ENCODE measurements at places on chromosomes 4 and X.

GRCh38 chrX:148271263-148271662 is 229.2 kb upstream of the AFF2 start:
- no peak for DNase-seq

DNA sequence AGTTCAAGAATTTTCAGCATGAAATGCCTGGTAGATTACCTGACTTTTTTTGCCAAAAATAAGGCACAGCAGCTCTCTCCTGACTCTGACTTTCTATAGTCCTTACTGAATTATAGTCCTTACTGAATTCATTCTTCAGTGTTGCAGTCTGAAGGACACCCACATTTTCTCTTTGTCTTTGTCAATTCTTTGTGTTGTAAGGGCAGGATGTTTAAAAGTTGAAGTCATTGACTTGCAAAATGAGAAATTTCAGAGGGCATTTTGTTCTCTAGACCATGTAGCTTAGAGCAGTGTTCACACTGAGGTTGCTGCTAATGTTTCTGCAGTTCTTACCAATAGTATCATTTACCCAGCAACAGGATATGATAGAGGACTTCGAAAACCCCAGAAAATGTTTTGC is 168.0 kb downstream of the SOWAHB start:
- DNase-seq, result no peak

DNA sequence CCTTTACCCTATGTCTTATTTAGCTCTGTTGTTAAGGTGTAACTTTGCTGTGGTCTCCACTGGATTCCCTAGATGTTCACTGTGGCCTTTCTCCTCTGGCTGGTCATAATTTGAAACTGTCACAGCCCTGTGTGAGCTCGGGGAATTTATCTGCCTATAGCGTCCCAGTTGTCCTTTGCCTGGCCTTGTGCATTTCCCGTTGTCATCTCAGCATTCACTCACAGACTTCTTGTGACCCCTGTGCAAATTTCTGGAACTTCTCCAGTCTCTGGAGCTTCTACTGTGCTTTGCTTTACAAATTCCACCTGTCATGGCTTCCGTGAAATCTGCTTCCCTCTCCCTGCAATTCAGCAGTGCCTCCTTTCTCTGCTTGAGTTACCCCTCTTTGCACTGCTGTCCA is 106.7 kb downstream of the WWC2 start:
- DNase-seq, result no peak

DNA sequence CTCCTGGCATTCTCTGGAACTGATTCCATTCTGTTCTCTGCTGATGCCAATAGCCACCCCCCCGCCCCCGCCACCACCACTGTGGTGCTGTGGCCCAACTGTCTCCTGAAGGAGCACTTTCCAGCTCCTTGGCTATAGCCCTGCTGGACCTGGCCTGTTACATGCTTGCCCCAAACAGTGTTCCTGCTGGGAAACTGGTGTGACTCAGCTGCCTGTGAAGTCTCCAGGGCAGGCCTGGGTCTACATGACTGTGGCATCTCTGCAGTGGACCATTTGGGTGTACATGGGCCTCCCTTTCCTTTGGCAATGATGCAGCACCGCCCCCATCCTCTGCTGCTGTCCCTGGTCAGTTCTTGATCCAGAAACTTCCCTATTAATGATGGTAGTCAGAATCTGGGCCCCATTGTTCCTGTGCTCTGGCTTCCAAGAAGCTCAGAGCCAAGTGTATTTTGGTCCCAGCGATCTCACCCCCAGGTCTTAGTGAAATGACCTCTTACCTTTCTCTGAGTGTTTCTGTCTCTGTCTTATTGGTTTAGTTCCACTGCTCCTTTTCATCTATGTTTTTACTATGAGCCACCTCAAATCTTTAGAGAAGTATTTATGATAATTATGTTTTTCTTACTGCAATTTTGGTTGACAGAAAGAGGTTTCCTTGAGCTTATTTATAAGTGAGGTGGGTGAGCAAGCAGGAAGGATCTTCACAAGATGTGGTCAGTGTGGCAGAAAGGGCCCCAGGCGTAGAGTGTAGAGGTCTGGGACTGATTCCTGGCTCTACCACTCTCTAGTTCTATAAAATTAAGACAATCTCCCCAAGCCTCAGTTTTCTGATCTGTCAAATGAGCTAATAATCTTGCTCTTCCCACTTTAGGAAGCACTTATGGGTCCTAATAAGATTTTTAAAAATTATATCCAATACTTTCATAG is 210.7 kb upstream of the EOLA2 start:
- DNase-seq, result no peak

GRCh38 chr4:36316607-36317006 is 35.2 kb downstream of the DTHD1 start:
- DNase-seq, result no peak

DNA sequence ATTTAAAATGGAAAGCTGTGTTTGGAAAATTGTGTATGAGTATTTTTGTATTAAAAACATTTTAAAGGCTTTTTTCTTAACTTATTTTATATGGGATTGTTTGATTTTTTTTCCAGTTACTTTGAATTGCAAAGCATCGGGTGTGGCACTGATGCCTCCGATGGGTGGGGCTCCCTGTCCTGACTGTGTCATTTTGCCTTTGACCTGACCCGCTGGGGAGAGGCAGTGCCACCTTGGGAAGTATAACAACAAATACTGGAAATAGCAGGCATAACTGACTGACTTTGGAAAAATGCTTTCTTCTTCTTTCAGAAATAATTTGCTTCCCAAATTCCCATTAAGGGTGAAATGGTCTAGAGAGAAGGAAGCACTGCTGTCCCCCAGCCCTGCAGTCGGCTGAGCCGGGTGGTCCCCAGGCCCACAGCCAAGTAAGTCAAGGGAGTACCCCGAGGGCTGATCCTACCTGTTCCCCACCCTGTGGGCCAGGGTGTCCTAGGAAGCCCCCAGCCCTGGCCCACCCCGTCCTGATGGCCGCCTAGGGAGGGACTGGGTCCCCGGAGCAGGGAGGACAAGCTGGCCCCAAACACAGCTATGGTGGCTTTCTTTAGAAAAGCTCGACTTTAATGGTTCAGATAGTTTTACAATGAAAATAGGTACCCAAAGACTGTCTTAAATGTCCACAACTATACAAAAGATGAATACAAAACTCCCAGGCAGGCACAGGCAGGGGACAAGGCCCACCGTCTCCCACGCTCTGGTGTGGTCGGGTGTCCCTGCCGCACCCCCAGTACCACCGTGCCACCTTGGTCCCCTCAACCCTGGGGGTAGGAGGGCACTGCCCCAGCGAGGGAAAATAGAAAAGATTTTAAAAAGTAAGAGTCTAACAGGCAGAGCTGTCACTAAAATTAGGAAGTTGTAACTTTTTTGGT is 26.4 kb downstream of the NELFA start:
- no peak for DNase-seq

DNA sequence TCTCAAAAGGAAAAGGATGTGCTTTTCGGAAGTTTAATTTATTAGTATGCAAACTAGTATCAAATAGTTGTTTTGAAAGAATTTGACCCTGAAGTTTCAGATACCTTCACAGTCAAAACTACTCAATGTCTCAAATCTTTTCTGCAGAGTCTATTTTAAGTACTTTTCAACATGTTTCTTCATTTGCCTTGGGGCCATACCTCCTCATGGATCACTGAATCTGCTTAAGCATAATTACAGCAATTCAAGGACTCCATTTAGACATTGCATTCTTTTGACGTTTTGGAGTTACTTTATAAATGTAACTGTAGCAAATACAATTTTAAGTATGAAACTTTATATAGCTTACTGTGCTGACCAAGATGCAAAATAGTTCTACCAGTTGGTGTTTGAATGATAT is 25.5 kb downstream of the PALLD start:
- no peak for DNase-seq

- no peak for DNase-seq
Measured at GRCh38 chr4:161428180-161428965, 735.4 kb downstream of the FSTL5 start.

DNA sequence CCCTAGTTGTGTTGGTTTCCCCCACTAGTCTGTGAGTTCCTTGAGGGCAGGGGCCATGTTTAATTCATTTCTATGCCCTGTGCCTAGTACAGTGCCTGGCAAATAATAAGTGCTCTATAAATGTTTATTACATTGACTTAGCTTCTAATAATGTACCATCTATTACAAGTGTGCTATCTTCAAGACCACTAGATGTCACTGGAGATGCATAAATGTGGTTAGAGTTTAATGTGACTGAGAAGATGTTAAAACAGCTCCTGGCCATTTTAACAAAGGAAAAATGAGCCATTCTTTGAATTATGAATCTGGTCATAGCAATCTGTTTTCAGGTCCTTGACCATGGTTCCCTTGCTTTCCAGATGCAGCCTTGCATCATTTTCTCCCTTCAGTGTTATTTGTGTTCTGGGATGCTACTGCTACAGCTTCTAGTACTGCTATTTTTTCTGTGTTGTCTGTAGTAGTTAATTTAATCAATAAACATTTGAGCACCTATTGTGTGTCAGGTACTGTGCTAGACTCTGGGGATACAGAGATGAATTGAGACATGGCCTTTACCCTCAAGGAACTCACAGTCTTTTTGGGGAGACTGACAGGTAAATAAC is 43.2 kb downstream of the SLC9A6 start:
- DNase-seq, result peak; percentile 8

GRCh38 chr4:110294165-110294564 is 95.8 kb upstream of the ELOVL6 start:
- no peak for DNase-seq

DNA sequence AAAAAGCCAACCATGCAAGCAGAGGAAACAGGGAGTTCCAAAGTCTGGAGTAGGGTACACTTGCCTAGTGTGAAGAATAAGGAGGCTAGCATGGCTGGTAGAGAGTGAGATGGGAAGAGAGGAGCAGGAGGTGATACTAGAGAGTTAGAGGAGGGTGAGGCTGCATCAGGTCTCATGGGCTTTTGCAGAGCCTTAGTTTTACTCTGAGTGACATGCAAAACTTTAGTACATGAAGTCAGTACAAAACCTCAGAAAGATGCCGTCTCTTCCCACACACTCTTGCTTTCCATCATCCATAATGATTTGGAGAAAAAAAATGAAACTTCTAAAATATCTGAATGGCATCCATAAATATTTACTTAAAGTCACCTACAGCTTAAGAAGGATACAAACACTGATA is 5.0 kb downstream of the OPRPN start:
- no peak for DNase-seq

DNA sequence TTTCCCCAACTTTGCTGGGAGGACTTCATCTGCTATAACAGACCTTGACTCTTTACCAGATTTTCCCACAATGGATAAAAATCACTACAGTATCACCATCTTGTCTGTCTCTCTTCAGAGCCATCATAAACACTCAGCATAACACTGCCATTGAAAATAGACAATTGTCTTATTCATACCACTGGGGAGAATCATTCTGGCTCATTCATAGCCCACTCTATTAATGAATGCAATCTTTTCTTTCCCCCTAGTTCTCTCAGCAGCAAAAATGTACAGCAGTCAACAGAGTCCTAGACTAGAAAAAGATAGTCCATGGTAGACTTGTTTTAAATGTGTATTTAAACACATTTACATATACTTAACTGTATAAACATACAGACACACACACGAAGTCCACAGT is 19.2 kb downstream of the SLC9A7 start:
- no peak for DNase-seq

- no peak for DNase-seq
Measured at GRCh38 chr4:179678093-179678814, 2236.0 kb upstream of the AGA start.

DNA sequence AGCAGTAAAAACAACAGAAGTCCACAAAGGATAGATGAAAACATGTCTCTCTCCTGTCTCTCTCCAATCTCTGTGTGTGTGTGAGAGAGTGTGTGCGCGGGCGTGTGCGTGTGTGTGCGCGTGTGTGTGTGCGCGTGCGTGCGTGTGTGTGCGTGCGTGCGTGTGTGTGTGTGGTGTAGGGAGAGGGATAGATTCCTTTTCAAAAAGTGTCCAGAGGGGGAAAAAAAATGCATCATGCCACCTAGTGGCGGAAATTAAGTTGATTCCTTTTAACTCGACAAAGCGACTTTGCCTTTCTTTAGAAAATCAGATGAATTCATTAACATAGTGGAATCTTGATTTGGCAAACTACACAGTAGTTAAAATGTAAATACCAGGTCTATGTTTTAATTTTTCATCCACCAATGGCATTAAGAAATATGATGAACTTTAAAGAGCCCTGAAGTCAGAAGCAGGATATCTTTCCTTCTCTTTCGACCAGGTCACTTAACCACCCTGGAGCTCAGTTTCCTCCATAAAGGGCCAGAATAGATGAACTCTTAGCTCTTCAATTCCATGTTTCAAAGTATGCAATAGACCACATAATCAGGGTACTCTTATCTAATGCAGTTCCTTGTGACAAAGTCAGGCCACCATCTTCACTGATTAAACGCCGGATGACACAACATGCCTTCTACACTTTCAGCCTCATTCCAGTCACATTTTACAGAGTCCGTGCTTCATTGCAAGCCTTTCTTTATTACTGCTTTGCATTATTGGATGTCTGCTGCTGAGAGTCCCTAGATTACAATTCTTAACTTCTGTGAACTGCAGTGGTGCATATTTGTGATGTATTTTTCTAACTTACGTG is 162.8 kb downstream of the FBXO8 start:
- peak; percentile 30 for DNase-seq

DNA sequence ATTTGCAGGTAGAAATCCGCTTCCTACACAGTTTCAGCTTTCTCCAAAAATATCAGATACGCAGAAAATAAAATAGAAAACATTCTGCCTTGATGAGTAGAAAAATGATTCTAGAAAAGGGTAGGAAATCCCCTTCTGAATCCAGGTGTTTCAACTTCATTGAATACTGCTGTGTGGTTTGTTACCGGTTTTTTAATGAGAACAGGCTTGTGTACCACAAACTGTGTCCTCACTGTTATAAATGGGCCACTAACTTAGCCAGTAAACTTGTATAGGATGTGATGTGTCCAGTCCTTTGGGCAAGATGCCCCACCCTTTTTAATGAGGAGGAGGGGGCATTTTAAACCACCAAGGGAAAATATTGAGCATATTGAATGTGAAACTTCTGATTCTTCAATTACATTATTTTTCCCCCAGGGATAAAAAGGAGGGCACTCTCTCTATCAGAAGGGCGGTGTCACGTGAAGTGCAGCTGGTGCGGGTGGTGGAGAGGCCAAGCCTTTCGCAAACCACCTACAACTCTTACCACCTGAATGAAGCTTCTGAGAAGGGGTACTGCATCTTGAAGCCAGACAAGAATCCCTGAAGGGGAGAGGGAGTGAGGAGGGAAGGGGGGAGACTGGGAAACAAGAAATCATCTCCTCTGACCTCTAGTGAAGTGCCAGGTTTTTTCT is 4.5 kb downstream of the CXXC4 start:
- DNase-seq, result no peak

DNA sequence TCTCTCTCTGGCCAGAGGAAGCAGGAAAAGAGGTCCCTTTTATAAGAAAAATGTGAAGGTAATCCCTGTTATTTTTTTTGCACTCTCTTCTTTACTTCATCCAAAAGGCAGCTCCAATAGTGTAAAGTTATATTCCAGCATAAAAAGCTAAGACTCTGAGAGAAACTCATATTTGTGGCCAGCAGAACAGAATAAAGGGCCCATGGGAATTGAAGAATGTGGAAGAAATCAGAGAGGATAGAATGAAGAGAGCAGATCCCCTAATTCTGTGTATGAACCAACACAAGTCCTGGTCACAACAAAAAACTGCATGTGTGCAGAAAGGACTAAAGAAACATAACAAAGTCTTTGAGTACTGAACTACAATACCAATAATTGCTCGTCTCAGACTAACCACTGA is 22.3 kb downstream of the RPS6KA6 start:
- no peak for DNase-seq

Measured in activated CD4-positive, alpha-beta T cell treated with anti-CD3 and anti-CD28 coated beads, Interleukin-2, amount 10 ng/mL, durations not matched to agents 7 days and 5 days (primary cell).